AG09319 (cell line): ENCODE measurements at places on chromosomes 7 and 10.

- DNase-seq: no peak
Observed at GRCh38 chr10:108904163-108904838, 1019.0 kb downstream of the XPNPEP1 start.

- no peak for DNase-seq
Observed at GRCh38 chr10:58666024-58666423, 153.4 kb downstream of the BICC1 start.

GRCh38 chr7:122262246-122262645 lies 42.3 kb downstream of the FEZF1 start:
- DNase-seq: no peak

DNA sequence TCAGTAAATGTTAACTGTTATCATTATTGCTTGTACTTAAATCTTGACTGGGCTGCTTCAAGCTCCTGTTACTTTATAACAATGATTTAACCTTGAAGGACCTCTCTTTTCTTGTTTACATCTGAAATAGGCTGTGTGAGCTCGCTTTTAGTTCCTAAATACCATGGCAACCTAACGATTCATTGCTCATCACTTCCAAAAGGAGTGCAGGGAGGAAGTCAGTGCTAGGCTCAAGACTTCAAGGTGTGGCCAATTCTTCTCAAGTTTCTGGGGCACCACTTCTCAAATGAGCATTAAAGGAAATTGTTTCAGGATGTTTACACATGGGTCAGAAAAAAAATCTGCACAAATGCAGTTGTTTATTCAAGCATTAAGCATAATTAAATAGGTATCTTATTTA lies 284.2 kb downstream of the MTERF1 start:
- no peak for DNase-seq

DNA sequence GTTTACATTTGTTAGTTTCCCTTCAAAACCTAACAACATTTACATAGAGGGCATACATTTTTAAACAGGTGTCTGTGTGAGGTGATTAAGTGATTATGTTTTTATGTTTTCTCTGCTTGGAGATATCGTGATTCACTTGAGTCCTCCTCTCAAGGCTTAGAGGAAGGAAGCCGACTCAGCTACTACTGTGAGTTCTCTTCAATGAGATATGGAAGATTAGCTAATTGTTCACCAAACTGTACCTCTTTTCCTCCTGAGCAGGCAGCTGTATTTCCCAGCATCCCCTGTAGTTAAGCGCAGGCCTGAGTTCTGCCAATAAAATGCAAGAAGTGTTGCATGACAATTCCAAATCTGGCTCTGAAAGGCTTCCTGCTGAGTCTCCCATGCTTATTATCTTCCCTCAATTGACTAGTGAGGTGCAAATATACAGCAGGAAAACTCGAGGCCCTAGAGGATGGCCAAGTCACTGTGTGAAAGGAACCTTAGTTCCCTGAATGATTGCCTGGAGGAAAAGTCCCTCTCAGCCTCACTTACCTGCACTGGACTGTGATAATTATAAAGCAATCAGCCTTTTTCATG lies 528.7 kb downstream of the GRM8 start:
- DNase-seq: no peak

DNA sequence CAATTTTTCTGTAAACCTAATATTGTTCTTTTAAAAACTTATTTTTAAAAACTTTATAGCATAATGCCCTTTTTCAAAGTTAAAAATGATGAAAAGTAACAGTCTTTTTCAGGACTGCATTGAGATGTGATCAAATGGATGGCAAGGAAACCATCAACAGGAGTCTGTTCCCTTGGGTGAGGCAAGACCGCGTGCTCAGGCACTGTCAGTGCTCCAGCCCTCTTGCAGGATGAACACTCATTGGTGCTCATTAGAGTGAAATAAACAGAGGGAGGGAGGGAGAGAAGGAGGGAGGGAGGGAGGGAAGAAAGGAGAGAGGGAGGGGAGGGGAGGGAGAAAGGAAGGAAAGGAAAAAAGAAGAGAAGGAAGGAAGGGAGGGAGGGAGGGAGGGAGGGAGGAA lies 145.7 kb upstream of the CHST15 start:
- no peak for DNase-seq

DNA sequence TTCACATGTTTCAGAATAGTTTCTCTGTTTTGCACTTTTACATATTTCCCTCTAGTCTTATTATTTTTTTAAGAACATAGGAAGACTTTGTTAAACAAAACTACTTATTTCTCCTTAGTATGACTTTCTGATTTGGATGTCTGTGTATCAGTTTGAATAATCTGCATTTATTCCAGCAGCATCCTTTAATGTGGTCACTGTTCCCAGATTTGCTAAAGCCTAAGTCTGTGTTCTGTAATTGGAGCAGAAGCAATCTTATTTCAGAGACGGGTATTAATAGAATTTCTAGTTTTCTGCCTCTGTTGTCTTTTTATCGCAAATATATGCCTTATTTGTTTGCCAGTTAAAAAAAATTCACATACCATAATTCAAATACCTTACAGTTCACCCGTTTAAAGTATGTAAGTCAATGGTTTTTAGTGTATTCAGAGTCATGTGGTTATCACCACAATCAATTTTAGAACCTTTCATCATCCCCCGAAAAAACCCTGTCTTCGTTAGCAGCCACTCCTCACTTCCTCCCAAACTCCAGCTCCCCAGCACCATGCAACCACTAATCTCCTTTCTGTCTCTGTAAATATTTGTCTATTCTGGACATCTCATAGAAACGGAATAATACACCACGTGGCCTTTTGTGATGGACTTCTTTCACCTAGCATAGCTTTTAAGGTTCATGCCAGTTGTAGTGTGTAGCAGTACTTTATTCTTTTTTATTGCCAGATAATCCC lies 58.7 kb downstream of the INPP5F start:
- DNase-seq: no peak

GRCh38 chr10:8628351-8628750 lies 573.9 kb downstream of the GATA3 start:
- no peak for DNase-seq

GRCh38 chr7:603152-603951 lies 83.7 kb upstream of the PDGFA start:
- DNase-seq: no peak

DNA sequence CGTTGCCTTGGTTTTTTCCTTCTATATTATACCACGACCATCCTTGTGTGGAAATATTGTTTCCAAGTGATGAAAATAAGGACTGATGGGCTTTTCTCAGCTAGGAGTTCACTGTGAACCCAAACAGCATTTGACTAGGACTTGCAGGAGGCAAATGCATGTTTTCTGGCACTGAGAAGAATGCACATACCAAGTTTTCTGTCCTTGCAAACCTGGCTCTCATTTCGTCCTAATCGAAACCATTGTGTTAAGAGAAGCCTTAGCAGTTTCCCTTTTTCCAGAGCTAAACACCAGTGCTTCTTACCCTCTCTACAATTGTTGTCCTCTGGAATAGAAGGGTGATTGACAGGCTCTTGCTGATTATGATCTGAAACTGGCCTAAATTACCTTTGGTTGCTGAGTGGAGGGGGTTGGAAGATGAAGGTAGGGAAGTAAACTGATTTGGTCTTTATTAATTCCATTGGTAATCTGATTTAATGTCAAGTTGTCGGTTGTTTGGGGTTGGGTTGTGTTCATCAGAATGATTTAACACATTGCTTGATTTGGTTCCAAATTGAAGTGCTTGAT lies 33.1 kb upstream of the ELMO1 start:
- no peak for DNase-seq

- no peak for DNase-seq
Observed at GRCh38 chr10:61804414-61804813, 97.1 kb upstream of the ARID5B start.

- DNase-seq: no peak
Observed at GRCh38 chr7:115083935-115084334, 162.0 kb downstream of the MDFIC start.

- DNase-seq: no peak
Observed at GRCh38 chr10:79268742-79269141, 78.5 kb upstream of the PPIF start.

GRCh38 chr10:91909117-91909677 lies at the start of gene FGFBP3:
Gene FGFBP3, minus strand, starts transcription at chr10:91909486. Its CDS starts 517 bp downstream, at chr10:91908969.
- no peak for DNase-seq

- no peak for DNase-seq
Observed at GRCh38 chr10:114932945-114933344, 5.0 kb upstream of the TRUB1 start.

DNA sequence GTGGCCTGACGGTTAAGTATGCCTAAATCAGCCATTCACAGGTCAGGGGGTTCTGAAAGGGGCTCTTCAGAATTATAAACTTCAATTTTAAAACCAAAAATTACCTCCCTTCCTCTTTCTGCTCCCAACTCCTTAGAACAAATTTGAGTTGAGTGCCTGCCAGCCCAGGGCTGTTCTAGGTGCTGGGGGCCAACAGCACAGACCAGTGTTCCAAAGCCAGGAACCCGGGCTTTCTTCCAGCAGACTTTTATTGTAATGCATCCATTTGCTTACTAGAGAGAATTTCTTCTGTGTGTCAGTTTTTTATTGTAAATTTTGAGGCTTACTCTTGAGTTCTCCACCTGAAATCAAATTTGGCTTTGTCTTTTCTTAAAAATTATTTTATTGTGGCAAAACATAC lies 238.5 kb downstream of the CACNB2 start:
- DNase-seq: no peak

DNA sequence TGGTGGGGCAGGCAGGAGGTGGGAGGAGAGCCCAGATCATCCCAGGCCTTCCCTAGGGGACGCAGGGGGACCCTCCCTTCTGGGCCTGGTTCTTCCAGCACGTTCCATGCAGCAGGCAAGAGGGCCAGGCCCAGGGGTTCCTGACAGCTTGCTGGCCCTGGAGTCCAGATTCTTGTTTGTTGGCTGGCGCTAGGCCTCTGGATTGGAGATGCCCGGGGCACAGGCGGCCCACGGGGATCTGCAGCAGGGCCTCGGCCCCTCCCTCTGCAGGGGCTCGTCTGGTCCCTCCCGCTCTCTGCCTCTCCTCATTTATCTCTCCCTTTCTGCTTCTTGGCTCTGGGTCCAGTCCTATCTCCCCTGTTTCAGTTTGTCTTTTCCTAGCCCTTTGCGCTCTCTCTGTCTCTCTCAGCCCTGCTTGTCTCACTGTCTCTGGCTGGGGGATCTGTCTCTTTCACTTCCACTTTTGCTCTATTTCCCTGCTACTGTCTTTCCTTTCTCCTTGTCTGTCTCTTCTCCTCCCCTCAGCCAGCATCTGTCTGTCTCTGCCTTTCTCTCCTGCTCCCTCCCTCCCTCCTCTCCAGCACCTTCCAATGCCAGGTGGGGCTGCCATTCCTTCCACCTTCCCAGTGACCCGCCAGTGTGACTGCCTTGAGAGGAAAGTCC lies 1.1 kb upstream of the AQP1 start:
- no peak for DNase-seq

GRCh38 chr7:91850455-91850854 lies 30.0 kb downstream of the MTERF1 start:
- no peak for DNase-seq

- no peak for DNase-seq
Observed at GRCh38 chr7:139109983-139110411, 477 bp upstream of the ZC3HAV1 start.

- DNase-seq: no peak
Observed at GRCh38 chr10:18279173-18279572, 138.9 kb downstream of the CACNB2 start.
